ENCODE measurements at places on chromosomes 12 and 14. TPM values are rescaled to one million over a fixed set of nuclear protein-coding genes. Genes with fewer than 3 reads are reported as not detected.

The AMN gene
- total RNA-seq = not detected

The ZDHHC22 gene
- total RNA-seq = not detected

The DDIT3 gene
- total RNA-seq = 27.6 TPM

The NANOG gene
- not detected for total RNA-seq

The C1QL4 gene
- not detected for total RNA-seq

The TMEM253 gene
- 0.41 TPM for total RNA-seq

The PRPH gene
- not detected for total RNA-seq

The KLRC3 gene
- not detected for total RNA-seq

The KRT6A gene
- not detected for total RNA-seq

The PYM1 gene
- total RNA-seq = 12.0 TPM

Measured in heart left ventricle (tissue), 16 donors.